ENCODE measurements at places on chromosomes 2 and 18.

DNA sequence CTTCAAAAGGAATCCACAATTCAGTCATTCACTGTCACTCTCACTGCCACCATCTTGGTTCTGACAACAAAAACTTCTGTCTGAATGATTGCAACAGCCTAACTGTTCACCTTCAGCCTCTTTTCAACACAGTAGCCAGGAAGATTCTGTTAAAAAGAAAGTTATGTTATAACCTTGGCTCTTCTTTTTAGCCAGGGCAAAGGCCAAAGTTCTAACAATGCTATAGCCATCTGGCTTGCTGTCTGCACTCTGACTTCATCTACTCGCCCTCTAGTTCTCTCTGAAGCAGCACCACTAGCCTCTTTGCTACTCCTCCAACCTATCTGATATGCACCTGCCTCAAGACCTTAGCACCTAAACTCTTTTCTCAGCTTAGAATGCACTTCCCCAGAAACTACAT lies 158.5 kb downstream of the ZNF385B start:
- DNase-seq, result no peak

DNA sequence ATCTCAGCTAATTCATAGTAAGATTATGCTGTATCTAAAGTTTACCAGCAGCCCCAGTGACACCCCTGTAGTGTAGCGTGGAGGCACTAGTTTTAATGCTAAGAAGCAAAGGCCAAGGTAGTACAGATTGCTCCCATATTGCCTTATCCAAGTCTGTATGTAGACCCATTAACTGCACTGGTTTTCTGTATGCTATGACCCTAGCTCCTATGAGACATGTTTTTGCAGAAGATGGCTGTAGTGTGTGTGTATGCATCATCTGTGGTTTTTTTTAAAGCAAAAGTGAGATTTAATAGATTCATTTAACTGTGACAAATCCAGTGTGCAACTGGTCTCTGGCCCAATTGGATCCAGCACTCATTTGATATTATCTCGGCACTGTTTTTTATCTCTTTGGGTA lies 86.5 kb downstream of the HAUS1 start:
- no peak for DNase-seq

DNA sequence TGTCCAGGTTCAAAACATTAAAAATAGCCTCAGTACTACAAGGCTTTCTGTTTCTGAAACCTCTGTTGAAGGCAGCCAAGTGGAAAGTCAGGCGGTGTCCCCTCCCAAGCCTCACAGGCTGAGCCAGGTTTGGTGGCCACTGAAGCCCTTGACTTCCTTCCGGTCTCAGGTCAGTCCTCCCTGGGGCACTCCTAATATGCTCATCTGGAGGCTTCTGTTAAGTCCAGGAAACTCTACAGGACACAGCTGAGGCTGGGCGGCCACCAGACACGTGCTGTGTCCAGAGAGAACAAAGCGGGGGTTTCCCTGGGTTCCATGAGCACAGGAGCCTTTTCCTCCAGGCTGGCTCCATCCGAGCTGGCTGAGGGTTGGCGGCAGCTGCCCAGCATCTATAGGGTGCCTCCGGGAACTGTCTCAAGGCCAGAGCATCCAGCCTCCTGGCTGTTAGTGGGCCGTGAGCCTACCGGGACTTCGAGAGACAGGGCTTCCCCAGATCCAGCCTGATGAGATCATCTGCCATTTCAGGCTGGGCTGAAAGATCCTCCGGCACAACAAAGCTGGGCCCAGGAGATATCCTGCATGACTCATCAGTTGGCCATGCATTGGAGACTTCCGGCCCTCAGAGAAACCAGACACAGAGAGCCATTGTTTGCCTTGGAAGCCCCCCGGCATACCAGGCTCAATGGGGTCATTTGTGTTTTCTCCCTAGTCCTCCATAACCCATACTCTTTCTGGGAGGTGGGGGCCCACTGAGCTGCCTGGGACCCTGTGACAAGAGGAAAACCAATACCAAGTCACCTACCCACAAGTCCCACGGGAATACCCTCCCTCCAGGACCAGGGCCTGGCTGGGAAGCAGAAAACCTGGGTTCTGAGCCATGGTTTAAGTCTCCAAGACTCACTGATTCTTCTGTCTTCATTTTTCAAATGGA lies 71.7 kb downstream of the HS1BP3 start:
- peak; percentile 43 for DNase-seq

GRCh38 chr18:13120255-13120654 lies 98.3 kb upstream of the LDLRAD4 start:
- DNase-seq, result no peak

DNA sequence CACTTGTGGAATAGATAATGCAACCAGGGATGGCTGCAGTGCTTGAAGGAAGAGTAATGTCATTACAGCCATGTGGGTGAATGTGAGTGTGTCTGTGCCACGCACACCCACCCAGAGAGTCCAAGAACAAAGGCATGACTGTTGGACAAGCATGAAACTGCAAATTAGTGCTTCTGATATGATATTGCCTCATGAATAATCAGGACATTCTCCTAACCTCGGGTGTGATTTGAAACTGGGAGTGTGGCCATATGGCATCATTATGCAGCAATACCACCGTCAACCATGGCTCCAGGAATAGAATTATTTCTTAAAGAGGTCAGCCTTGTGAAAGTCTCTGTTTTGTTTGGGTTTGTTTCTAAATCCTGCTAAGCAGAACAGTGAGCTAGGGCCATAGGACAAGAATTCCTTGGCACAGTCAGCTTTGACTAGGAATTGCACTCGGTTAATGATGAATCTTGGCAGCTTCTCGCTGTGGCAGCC lies 678.0 kb upstream of the RAB6C start:
- no peak for DNase-seq

- DNase-seq, result peak; percentile 88
Observed at GRCh38 chr2:217928324-217929181, 74.2 kb downstream of the TNS1 start.

GRCh38 chr2:85999061-85999831 lies 106.4 kb downstream of the POLR1A start:
- DNase-seq, result peak; percentile 82

DNA sequence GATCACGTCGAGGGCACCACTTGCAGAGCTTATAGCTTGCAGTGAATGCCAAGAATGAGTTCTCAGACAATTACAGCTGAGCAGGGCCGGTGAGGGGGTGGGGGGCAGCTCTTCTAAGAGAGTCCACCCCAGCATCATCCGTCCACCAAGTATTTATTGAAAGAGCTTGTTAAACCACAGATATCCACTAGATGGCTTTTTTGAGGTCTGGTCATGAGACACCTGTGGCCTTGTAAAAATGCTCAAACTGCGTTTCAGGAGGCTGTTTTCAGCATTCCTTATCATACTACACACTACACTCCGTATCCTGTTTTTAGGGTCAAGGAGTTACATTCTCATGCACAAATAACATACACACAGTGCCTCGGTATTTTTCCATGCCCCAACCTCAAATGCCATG lies 51.5 kb downstream of the DNAJC10 start:
- DNase-seq, result no peak

DNA sequence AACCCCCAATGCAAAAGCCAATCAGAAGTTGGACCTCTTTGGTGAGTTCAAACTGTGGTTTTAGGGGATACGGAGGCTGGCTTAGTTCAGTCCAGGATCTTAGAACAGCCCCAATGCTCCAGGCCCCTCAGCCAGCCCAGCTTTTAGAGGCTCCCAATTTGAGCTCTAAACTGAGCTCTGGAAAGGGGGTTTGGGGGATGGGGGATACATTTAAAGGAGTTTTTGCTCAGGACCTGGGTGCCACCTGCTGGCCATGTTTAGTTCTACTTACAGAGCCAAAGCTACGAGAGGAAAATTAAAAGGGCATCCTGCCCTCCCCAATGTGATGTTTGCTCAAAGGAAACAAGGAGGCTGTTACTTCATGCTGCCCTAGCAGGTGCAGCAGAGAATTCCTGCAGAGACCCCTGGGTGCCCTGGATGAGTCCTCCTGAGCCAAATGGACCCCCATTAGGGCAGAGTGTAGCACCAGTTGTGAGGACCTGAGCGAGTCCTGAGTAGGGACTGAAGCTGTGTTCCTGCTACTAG lies 15.9 kb upstream of the TMEM214 start:
- DNase-seq, result peak; percentile 34

GRCh38 chr18:79093986-79094385 lies 24.8 kb downstream of the ATP9B start:
- DNase-seq, result no peak

DNA sequence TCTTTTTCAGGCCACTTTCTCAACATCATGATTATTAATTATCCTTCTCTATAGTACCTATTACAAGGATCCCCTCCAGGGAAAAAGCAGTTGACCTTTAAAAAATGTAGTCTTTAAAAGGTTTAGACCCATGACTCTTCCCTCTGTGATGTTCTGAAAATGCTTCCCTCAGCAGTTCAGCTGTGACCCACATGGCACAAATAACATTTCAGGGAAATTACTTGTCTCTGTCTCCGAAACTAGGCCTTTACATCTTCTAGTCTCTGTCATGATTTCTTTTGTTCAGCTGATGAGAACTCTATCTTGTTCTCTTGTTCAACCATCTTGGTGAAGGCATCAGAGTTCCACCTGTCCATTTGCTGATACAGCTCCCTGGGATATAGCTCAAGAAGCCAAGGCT lies 28.3 kb downstream of the LGALSL start:
- DNase-seq, result no peak

DNA sequence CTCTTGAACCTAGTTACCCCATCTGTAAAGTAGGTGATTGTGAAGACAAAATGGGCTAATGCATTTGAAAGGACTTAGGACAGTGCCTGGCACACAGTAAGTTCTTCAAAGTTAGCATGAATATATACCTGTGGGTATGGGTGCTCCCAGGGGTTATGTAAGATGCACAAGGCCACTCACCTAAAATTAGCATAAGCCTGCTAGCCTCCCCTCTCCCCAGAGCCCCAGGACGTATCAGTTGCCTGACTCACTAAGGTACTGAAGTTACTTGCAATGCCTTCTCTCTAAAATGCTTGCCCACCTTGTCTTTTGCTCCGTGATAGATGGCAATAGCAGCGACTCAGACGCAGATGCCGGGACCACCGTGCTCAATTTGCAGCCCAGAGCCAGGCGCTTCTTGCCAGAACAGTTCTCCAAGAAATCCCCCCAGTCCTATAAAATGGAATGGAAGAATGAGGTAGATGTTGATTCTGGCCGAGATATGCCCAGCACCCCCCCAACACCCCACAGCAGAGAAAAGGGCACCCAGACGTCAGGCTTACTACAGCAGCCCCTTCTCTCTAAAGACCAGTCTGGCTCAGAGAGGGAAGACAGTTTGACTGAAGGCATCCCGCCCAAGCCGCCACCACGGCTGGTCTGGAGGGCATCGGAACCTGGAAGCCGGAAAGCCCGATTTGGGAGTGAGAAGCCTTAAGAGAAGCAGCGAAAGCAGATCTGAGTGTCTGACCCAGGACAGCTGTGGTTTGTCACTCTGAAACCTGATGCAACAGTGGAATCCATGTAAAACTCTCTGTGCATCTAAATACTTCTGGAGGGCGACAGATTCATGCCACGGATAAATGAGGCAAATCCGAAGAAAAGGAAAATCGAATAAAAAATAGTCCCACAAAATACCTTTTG lies 53.8 kb upstream of the TMEM182 start:
- DNase-seq, result no peak

- no peak for DNase-seq
Observed at GRCh38 chr2:96470109-96470508, 35.0 kb downstream of the NEURL3 start.

GRCh38 chr2:143905587-143905986 lies 614.3 kb downstream of the ZEB2 start:
- no peak for DNase-seq

DNA sequence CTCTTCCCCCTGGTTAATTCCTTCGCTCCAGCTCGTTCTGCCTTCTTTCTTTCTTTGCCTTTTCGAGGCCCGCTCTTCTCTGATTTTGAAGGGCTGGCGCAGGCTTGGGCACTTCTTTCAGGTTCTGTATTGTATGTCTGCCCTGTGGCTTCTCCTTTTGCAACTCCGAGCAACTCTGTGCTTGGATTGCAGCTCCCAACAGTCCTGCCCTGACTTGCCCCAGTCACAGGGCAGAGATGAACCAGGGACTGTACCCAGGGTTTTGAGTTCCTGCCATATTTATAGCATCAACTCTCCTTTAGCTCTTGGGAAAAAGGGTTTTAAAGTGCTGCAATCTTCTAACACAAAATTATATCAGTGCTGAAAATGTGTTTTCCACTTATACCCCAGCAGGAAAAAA lies 31.1 kb upstream of the CD8A start:
- DNase-seq, result no peak

GRCh38 chr2:231761735-231762134 lies 19.3 kb downstream of the PDE6D start:
- DNase-seq, result no peak

- no peak for DNase-seq
Observed at GRCh38 chr2:241007880-241008710, 9.7 kb downstream of the SNED1 start.

- DNase-seq, result no peak
Observed at GRCh38 chr2:44684559-44684958, 256.9 kb upstream of the SIX3 start.

- DNase-seq, result no peak
Observed at GRCh38 chr2:201472411-201472810, 20.9 kb downstream of the STRADB start.

DNA sequence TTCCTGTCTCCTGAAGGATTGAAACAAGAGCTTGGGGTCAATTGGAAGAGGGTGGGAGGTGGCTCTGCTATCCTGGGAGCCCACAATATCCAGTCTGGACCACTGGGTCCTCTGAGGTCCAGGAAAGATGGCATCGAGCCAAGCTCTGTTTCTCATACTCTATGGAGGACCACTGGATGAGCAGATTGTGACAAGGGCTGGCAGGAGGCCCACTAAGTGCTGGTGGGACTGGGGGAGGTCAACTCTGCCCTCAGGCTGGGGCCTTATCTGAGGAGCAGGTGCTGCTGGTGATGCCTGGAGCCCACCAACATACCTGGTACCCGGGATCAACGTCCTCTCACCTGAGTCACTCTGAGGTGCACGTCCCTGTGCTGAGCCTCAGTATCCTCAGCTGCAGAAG lies 142.4 kb downstream of the NDUFA10 start:
- no peak for DNase-seq

GRCh38 chr18:73674125-73674865 lies 473.3 kb downstream of the FBXO15 start:
- DNase-seq, result no peak

GRCh38 chr18:44156126-44156525 lies 524.6 kb upstream of the SETBP1 start:
- DNase-seq, result no peak

DNA sequence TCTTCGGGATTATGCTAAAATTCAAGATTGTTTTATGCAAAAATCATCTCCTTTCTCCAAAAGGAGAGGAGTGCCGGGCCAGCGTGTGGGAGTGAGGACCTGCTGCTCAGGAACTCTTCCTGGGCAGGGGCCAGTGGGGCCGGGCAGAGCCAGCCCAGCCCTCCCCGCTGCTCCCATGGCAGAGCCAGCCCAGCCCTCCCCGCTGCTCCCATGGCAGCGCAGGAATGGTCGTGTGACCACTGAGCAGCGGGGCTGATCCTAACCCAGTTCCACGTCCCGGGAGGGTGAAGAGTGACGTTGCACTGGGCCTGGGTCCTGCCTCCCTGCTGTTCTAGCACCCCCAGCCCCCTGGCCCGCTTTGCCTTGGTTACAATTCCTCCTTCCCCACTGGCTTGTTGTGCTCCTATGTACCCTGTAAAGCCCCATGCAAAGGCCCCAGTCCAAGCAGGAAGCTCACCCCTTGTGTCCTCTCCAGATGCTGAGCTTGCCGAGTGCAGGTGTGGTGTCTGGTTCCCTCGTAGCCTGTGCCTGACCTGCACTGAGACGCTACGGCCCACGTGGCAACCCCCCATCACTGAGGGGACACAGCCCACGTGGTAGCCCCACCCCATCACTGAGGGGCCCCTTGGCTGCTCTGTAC lies 11.4 kb upstream of the NEU4 start:
- no peak for DNase-seq

GRCh38 chr2:238388794-238389193 lies 37.9 kb upstream of the ASB1 start:
- DNase-seq, result no peak

GRCh38 chr18:77068321-77069312 lies 64.0 kb downstream of the MBP start:
- peak; percentile 25 for DNase-seq
